ENCODE measurements at places on chromosomes 12 and 14. TPM values are rescaled to one million over a fixed set of nuclear protein-coding genes. Genes with fewer than 3 reads are reported as not detected.

The IAPP gene
- not detected for total RNA-seq

The KLRB1 gene
- total RNA-seq, result 1.3 TPM

The KRT2 gene
- not detected for total RNA-seq

The CLEC4C gene
- not detected for total RNA-seq

The CCDC197 gene
- total RNA-seq, result not detected

The TMEM233 gene
- not detected for total RNA-seq

The BATF gene
- 10.3 TPM for total RNA-seq

The ADGRD1 gene
- 87.0 TPM for total RNA-seq

DNA sequence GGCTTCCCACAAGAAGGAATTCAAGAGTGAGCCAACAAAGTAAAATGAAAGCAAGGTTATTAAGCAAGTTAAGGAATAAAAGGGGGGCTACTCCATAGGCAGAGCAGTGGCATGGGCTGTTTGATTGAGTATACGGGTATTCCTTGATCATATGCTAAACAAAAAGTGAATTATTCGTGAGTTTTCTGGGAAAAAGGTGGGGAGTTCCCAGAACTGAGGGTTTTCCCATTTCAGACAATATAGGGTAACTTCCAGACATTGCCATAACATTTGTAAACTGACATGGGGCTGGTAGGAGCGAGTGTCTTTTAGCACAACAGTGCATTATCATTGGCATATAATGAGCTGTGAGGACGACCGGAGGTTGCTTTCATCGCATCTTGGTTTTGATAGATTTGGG lies 2.0 kb upstream of the BCL2L14 start:
- no peak for DNase-seq

- DNase-seq, result no peak
These were observed 63.9 kb upstream of the GRIP1 start for GRCh38 chr12:66742508-66743367.

DNA sequence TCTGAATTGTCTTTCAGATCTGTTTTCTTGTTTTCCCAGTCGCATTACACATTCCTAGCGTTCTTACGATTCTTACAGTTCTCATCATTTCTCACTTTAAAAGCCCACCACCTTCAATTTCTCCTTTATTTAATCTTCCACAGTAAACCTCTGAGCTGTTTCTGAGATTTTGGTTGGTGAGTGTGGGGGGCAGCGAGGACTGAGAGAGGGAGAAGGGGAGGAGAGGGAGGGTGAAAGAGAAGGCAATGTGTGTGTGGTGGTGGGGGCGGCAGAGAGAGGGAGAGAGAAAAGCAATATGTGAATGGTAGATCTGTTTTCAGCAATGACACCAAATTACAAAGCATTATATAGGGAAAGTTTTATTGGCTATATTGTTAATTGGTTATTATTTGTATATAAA lies 282.6 kb downstream of the SOX5 start:
- DNase-seq, result no peak

DNA sequence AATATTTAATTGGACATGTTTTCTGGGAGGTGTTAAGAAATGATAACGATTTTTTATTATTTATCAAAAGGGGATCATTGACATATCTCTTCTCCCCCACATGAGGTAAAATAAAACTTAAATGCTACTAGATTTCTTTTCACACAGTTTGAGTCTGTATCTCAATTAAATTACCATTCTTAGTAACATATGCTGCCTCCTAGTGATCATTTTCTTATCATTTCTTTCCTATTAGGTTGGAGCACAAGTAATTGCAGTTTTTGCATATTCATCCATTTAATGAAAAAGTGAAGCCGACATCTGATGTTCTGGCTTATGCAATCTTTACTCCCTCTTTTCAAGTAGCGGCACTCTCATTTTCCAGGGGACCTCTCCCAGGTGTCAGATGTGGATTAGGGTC lies 24.9 kb downstream of the PUS7L start:
- no peak for DNase-seq

GRCh38 chr12:42761601-42762350 lies 172.2 kb upstream of the PRICKLE1 start:
- DNase-seq, result no peak

DNA sequence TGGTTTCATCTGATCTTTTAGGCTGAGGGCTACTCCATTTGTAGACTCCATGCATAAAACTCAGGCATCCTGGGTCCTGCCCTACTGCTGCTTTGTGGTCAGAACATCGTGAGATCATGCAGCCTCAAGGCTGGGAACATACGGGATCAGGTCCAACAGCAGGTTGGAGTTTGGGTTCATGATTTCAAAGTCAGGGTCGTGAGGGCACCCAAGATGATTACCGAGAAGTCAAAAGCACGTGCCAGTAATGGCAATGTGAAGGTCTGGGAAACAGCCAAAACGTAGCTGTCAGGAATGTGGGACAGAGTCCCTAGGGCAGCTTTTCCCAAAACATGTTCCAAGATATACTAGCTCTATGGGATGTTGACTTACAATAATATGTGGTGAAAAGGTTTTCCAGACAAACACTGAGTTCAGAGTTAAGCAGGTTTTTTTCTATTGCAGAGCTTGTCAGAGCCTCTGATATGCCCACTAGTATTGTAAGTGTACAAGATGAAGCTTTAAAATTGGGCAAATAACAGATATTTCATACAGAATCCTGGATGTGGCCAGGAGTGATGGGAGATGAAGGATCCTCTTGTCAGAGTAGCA lies 130.3 kb upstream of the DNM1L start:
- DNase-seq, result peak; percentile 37

DNA sequence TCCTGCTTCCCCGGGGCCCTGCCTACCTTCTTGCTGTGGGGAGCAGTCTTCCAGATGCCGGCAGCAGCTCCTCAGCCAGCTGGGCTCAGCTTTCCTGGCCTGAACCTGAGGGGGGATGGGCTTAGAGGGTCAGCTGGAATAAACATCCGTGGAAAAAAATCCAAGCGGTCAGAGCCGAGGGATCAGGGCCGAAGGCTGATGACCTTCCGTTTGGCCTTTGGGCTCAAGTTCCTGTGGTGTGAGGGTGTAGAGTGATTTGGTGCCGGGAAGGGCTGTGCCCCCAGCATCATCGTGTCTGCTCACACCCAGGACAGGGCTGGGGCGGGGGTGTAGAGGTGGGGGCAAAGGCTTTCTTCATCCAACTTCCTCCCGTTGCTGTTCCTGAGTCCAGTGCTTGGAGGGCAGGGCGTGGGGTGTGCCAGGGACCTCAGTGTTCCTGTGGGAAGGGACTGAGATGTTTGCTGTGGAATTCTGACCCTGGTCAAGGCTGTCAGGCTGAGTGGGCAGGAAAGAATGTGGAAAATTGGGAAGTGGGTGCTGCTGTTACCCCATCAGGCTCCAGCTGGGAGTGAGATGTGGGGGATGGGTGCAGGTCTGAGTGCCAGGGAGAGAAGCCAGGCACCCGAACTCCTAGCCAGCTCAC lies 2.6 kb downstream of the SMIM41 start:
- DNase-seq, result peak; percentile 34

DNA sequence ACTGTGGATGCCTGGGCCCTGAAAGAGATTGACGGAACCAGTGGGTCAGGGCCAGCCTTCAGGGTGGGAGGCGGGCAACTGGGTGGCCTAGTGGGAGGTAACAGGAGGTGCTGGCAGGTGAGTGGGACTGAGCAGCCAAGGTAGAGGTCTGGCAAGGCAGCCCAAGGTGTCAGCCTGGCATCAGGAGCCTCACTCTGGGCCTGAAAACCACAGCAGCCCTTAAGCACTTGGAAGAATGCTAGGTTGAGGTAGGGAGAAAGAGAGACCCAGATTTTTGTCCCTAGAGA lies 315.8 kb upstream of the PRICKLE1 start:
- peak; percentile 2 for DNase-seq

GRCh38 chr12:8638951-8639350 lies 23.7 kb downstream of the MFAP5 start:
- no peak for DNase-seq

DNA sequence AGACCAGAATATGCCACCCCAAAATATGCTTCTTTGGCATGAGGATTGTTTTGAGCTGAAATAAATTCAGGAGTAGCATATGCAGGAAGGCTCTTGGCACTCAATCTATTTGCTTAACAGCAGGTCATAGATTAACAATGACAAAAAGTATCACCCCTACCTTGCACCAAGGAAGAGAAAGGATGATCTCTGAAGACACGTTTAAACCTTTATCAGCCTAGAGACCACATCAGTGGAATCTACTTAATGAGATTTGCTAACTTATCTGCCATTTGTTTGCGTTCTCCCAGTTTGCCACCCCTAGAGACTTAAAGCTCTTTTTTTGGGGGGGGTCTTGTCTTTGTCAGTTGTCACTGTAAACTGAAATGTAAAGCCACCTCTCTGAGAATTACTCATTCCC lies 1278.7 kb upstream of the USP15 start:
- no peak for DNase-seq

GRCh38 chr12:127422935-127423566 lies 843.9 kb upstream of the TMEM132C start:
- no peak for DNase-seq

GRCh38 chr12:55724226-55724939 lies 4.2 kb downstream of the RDH5 start:
- DNase-seq, result no peak

GRCh38 chr12:122722387-122722786 lies 5.8 kb upstream of the HCAR3 start:
- no peak for DNase-seq

DNA sequence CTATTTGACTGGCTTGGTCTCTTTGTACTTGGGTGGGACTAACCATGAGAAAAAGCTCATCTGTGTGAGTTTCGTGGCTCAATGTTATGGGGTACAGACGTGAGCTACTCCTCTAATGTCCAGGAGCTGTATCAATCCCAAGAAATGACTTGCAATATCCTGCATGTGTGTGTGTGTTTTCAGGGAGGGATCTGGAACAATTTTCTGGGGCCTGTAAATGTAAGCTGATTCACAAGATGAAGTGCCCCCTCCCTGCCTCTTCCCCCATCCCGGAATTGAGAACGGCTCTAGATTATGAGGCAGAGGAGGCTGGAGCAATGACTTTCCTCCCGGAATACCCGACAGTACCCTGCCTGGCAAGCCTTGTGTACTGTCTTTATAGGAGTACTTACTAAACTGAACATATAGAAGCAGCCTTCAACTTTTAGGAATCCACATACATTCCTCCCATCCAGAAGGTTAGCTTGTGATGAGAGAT lies 53.9 kb downstream of the TMX1 start:
- DNase-seq, result no peak

DNA sequence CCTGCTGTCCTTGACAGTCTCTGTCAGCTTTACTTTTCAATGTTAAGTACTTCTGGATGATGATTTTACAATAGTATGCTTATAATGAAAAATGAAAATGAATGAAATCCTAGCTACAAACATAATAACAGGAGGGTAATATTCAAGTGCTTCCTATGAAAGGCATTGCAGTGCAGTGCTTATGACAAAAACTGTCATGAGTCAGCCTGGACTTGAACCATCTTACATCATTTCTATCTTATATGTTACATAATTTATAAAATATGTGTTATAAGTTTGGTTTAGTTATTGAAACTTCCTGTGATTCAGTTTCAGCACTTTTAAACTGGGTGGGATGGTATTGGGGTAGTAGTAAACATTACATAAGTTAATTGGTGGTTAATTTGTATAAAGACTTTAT lies 451.7 kb downstream of the TMEM117 start:
- DNase-seq, result no peak

GRCh38 chr14:73741386-73741875 lies 27.2 kb upstream of the PNMA1 start:
- DNase-seq, result peak; percentile 91

GRCh38 chr14:68576031-68576430 lies 216.8 kb downstream of the ZFP36L1 start:
- no peak for DNase-seq

- DNase-seq, result no peak
These were observed 544.5 kb upstream of the ATP2B1 start for GRCh38 chr12:90253136-90253535.

GRCh38 chr12:74129702-74130101 lies 407.9 kb upstream of the ATXN7L3B start:
- no peak for DNase-seq

GRCh38 chr14:70904373-70904772 lies 2.9 kb upstream of the PCNX1 start:
- no peak for DNase-seq

DNA sequence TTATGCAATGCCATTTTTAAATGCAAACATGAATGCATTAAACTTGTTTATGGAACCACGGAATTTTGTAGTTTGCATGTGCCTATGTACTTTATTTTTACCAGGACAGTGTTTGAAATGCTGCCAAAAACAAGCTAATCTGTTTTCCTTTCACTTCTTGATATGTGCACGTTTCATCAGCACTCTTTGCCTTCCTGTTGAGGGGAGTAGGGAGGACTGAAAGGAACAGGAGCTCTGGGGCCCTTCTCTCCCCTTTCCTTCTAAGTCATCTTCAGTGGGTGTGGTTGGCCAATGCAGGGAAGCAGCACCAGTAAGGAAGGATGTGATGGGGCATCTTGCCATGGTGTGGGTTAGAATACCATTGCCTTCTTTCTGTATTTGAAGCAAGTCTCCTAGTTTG lies 12.1 kb upstream of the PPP4R4 start:
- DNase-seq, result no peak

GRCh38 chr14:79084861-79085260 lies 914.7 kb downstream of the NRXN3 start:
- no peak for DNase-seq

Data from upper lobe of left lung (tissue), 6 donors.